ENCODE measurements at places on chromosomes 6 and 20.

DNA sequence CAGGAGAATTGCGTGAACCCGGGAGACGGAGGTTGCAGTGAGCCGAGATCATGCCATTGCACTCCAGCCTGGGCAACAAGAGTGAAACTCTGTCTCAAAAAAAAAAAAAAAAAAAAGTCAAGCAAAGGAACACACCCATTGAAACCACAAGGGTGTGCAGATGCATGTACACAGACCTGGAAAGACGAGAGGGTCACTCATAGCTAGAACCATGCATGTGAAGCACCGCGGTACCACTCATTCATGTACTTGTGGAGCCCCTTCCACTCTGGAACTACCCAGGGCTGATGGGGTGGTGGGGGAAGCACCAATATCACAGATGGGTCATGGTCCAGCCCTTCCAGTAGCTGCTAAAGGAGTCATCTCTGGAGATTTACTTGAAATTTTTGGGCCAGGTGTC, 7.4 kb upstream of the TJAP1 start:
- DNase-seq = no peak

DNA sequence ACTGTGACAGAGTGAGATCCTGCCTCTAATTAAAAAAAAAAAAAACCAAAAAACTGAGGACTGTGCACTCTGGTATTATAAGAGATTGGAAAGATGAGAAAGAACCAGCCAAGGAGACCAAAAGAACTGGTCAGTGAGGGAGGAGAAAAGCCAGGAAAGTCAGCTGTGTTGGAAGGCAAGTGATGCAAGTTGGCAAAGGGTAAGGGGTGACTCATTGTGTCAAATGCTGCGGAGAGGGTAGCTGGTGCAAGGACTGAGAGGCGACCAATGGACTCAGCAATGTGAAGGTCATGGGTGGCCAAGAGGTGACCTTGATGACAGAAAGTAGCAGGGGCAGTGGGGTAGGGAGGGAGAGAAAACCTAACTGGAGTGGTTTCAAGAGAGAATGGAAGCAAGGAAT, 27.4 kb upstream of the LRRN4 start:
- no peak for DNase-seq

- peak; percentile 82 for DNase-seq
Observed at GRCh38 chr20:36886859-36887751, 11.2 kb downstream of the TLDC2 start.

- DNase-seq = no peak
Observed at GRCh38 chr6:149061930-149062329, 255.6 kb upstream of the TAB2 start.

DNA sequence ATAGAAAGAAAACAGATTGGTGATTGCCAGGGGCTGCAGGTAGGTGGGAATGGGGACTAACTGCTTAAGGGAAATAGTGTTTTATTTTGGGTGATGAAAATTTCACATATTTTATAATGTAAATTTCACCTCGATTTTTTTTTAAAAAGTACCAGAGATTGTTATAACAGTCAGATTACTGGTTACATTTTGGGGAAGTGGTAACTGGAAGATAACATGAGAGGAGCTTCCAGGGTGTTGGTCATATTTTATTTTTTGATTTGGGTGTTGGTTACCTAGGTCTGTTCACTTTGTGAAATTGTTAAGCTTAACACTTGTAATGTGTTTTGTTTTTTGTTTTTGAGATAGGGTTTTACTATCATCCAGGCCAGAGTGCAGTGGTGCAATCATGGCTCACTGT, 17.2 kb upstream of the CRIP3 start:
- no peak for DNase-seq

- DNase-seq = no peak
Observed at GRCh38 chr20:22563062-22563965, 21.1 kb downstream of the FOXA2 start.

- no peak for DNase-seq
Observed at GRCh38 chr6:110410511-110410910, 4.9 kb downstream of the DDO start.

GRCh38 chr6:156280065-156280464, 497.1 kb upstream of the ARID1B start:
- DNase-seq = no peak

GRCh38 chr6:30453508-30454116, 35.7 kb upstream of the HLA-E start:
- DNase-seq = peak; percentile 86

- peak; percentile 20 for DNase-seq
Observed at GRCh38 chr6:81451787-81452186, 300.7 kb downstream of the TENT5A start.

DNA sequence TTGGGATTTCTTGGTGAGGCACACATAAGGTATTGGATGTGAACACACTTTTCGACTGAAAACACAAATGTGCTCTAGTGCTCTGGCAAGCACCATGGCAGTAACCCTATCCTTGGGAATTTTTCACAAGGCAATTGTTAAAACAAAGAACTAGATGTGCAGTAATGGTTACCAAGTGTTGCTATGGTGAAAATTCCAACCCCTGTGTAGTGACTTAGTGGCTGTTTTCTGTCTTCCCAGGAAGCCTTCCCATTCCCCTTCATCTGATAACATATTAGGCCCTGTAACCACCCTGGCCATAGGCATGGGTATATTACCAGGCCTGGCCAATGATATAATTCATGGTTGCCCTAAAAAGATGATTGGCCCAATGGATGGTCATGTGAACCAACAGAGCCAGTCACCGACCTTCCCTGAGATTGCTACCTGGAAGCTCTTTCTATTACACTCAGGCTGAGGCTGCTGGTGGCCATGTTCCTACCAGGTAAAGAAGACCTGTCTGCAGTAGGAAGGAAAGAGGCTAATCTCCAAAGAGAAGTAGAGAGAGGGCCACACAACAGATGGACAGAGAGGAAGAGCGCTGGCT, 4.1 kb downstream of the C20orf202 start:
- no peak for DNase-seq

- DNase-seq = no peak
Observed at GRCh38 chr20:10448270-10449156, 13.4 kb downstream of the SLX4IP start.

GRCh38 chr20:62811320-62811719, 5.5 kb upstream of the COL9A3 start:
- no peak for DNase-seq

All from SW 1271 (cell line).